Activated CD4-positive, alpha-beta T cell treated with anti-CD3 and anti-CD28 coated beads, Interleukin-2, amount 10 ng/mL, durations not matched to agents 7 days and 5 days (primary cell): ENCODE measurements at places on chromosomes 7 and 10.

DNA sequence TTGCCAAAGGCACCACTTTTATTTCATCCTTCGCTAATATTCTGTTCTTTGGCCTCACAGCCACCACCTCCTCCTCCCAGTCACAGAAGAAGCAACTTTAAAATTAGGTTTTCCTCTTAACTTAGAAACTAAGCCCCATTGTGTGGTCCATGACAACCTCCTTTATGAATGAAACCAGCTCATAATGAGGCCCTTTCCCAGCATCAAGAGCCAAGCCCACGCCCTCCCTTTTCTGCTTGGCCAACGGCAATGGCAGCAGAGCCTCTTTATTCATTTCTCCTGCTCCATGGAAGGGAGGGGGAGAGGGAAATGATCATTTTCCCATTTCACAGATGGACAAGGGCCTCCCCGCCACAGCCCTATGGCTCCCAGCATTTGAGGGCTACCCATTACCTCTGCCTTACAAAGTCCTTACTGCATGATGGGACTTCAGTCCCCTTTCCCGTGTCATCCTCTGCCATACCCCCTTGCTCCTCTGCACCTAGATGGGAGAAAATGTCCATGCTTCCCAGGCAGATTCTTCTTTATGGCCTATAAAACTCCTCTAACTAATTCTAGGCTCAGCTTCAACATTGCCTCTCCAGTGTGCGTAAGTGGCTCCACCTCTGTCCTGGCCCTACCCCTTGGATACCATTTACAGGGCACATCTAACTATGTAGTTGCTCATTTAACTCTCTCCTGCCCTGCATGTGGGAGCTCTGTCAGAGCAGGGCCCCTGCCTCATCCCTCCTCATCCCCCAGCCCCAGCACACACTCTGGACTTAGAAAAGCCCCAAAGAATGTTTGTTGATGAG, 475.5 kb downstream of the RPS24 start:
- H3K27me3 ChIP-seq, result peaks cover 2% of the 10 kb centered on the region
- no peaks in the 10 kb centered on the region for H3K4me1 ChIP-seq
- H3K4me3 ChIP-seq, result no peak overlapping the region

GRCh38 chr7:33590916-33591315, 314.4 kb upstream of the BMPER start:
- DNase-seq, result no peak
- no peaks in the 10 kb centered on the region for H3K27me3 ChIP-seq
- no peaks in the 10 kb centered on the region for H3K36me3 ChIP-seq

GRCh38 chr7:132348341-132348740, 227.9 kb downstream of the PLXNA4 start:
- no peaks in the 10 kb centered on the region for H3K36me3 ChIP-seq
- no peaks in the 10 kb centered on the region for H3K4me1 ChIP-seq
- no peak overlapping the region for H3K27ac ChIP-seq
- no peak overlapping the region for H3K4me3 ChIP-seq
- peaks cover 51% of the 10 kb centered on the region for H3K27me3 ChIP-seq

DNA sequence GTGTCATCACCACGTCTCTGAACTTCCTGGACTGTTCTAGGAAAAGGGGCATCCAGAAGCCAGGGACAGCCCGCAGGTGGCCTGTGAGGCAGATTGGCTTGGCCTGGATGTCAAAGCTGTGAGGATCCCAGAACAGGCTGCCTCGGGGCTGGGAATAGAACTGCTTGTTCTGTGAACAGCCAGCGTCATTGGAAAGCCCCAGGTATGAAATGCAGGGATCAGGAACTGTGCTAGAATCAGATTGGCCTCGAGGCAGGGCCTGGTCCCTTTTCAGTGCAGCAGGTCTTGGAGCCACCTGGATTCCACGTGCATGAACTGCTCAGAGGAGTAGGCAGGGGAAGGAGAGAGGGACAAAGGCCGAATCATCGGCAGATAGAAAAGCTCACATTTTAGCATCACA, 44.6 kb downstream of the FAM20C start:
- DNase-seq, result no peak
- no peaks in the 10 kb centered on the region for H3K27me3 ChIP-seq
- H3K36me3 ChIP-seq, result no peaks in the 10 kb centered on the region
- H3K27ac ChIP-seq, result no peak overlapping the region
- H3K4me1 ChIP-seq, result peaks cover 2% of the 10 kb centered on the region

DNA sequence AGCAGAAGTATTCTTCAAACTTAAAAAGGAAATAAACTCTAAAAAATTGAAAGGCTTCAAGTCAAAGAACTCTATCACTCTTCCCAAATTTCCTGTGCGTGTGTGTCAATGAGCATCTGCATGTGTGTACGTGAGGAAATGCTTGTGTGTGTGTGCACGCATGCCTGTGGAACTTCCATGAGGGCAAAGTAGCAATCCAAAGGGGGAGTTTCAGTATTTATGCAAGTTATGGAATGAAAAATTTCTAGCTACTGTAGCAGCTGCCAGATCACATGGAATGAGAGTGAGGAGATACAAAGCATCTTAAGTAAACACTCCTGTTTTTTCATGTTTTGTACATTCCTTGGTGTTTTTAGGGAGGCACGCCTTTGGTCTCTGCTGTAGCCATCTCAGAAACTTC, 152.6 kb downstream of the RAPGEF5 start:
- no peak for DNase-seq
- H3K27ac ChIP-seq, result no peak overlapping the region
- H3K4me3 ChIP-seq, result no peak overlapping the region
